Effector memory CD8-positive, alpha-beta T cell (primary cell): ENCODE measurements at places on chromosomes 2 and 18.

DNA sequence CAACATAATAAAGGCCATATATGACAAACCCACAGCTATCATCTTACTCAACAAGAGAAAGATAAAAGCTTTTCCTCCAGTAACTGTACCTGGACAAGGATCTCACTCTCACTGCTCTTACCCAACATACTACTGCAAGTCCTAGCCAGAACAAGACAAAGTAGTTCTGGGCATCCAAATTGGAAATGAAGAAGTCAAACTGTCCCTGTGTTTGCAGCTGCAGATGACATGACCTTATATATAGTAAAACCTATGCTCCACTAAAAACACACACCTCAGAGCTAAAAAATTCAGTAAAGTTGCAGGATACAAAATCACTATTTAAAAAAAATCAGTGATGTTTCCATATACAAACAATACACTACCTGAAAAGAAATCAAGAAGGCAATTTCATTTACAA lies 32.2 kb downstream of the USP34 start:
- DNase-seq = no peak

DNA sequence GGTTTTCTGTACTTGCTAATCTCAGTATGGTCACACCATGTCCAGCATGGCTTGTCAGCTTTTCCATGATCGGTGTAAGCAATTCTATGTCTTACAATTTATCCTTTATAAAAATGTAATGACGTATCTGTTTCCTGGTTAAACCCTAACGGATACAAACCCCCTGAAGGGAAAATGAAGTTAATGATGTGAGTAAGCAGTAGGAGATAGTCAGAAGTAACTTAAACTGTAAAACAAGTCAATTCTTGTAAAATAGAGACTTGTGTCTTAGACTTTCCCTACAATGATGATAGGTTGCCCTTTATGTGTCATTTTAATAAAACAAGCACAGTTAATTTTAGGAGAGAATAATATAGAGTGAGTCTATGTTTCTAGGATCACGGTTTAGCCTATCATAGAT lies 1365.9 kb upstream of the SLC39A10 start:
- no peak for DNase-seq

GRCh38 chr2:215420471-215420935 lies 15.4 kb downstream of the FN1 start:
- no peak for DNase-seq

DNA sequence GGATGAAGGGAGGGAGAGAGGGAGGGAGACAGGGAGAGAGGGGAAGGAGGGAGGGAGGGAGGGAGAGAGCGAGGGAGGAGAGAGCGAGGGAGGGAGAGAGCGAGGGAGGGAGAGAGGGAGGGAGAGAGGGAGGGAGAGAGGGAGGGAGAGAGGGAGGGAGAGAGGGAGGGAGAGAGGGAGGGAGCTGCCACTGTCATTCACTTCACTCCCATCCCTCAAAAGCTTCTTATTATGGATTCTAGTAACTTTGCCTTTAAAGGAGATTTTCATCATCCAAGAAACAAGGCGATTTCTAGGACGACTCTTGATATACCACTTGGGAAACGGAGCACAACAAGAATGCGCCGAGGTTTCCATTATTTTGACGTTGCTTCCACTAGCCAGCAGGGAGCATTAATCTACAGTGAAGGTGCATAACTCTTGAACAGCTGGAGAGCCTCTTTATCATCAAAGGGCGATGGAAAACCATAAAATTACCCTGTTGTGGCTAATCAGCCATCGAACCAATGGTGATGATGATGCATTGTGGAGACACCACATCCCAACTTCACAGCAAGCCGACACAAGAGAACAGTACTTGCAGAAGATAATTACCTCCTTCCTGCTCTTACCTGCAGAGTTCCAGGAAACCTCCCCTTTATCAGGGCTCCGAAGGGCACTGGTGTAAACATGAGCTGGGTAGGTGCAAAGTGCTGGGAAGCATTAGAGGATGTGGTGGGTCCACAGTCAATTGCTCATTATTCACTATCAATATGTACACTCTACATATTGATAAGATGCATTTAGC lies 130.5 kb downstream of the EIPR1 start:
- no peak for DNase-seq

DNA sequence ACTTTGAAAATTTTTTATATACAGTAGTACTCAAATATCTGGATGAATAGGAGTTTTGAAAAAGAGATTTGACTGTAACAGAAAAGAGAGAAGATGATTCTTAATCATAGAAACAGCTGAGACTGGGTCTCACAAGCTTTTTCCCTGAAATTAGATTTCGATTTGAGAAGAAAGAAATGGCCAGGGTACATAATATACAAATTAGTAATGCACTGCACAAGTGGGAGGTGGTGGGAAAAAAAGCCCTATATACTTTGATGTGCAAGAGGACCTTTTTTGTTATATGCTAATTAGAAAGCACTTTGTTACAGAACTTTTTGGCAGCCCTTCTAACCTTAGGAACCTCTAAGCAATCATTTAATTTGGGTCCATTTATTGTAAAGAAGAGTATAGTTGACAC lies 62.9 kb downstream of the EML4 start:
- no peak for DNase-seq

- DNase-seq = no peak
Measured at GRCh38 chr2:132609101-132609890, 60.7 kb downstream of the LYPD1 start.

DNA sequence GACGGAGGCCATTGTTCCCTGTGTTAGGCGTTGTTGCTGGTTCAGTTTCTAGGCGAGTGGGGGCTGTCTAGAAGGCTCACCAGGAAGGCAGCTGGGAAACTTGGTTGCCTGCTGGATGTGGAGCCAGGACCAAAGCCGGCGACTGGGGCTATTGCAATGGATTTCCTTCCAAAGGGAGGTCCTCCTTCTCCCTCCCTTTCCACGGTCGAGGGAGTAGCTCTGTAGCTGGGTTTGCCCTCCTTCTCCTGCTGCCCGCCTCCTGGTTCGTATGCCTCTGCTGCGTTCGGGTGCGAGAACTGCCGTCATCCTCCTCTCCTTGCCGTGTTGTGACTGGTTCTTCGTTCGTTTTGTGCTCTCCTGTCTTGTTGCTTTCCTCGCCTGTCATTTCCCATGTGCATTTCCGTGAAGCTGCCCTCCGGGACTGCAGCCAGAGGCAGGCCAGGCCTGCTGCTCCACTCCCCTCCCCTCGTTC lies 203.4 kb downstream of the NEDD4L start:
- DNase-seq = no peak
